ENCODE measurements at places on chromosomes 11 and 22.

DNA sequence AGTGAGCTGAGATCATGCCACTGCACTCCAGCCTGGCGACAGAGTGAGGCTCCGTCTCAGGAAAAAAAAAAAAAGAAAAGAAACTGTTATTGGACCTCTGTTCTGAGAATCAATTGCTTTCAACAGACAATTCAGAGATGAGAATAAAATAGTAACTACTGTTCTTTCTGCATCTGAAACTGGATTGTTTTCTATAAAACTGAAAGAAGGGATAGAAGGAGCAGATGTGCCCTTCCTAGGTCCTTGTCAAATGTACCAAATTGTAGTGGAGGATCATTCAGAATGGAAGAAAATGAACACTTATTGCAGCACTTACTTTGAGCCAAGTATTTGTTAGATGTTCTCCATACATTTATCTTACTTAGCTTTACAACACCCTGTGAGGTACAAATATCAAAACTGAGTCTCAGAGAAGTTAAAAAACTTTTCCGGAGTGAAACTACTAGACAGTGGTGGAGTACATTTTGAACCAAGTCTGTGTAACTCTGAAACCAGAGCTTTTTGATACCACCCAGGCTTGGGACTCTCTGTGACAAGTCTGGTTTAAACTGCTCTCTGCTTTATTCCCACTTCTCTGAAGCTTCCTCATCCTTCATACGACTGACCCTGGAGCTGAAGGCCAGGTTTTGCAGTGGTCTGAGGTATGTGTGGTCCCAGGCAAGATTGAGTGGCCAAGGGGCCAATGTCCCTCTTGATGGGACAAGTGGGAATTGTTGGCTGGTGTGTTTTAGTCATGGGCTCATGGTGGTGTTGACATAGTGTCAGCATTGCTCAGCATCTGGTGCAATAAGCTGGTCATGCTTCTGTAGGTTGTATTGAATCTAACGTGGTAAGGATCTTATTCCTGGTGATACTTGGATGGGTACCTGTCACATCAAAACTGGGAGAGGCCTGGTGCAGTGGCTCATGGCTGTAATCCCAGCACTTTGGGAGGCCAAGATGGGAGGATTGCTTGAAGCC lies 48.2 kb upstream of the CCDC134 start:
- DNase-seq, result no peak

- peak; percentile 17 for DNase-seq
Observed at GRCh38 chr11:32056438-32056837, 34.4 kb upstream of the RCN1 start.

DNA sequence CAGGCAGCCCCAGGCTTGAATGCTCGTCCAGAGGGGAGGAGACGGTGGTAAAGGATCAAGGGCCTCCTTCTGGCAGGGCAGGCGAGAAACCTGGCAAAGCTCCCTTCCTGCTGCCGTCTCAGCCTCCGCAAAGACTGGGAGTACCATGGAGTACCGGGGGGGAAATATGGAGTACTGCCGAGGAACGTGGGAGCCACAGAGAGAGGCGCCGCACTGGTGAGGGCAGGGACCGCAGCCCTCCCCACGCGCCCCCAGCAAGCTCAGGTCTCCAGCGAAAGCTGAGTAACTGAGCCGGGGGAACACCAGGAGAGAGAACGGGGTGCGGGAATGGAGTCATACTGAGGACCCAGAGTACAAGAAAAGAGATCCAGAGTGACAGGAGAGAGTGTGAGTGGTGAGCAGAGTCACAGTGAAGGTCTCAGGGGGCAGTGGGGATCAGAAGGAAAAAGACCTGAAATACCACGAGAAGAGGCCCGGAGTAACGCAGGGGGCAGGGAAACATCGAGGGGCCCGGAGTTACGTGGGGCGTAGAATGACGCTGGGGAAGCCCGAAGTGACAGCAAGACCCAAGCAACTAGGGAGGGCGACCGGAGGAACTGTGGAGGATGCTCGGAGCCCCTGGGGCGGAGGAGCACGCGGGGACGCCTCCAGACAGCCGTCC lies 740 bp downstream of the EML3 start:
- peak; percentile 48 for DNase-seq

DNA sequence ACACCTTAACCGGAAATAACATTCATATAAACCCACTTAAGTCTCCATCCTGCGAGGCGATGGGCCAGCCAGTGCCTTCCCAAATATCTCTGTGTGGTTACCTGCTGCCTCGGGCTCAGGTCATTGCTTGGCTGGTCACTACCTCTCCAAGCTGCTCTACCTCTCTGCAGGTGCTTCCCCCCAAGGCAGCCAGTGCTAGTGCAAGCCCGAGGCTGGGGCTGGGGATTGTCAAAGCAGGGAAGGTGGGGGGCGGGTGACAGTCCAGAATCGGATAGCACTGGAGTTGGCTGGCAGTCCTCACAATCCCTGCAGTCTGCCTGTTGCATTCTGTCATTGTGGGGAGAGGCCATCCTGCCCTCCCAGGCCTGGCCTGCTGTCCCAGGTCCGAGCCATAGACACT lies 11.1 kb downstream of the MCHR1 start:
- DNase-seq, result no peak

GRCh38 chr11:32092581-32093170 lies 1.8 kb downstream of the RCN1 start:
- DNase-seq, result no peak

DNA sequence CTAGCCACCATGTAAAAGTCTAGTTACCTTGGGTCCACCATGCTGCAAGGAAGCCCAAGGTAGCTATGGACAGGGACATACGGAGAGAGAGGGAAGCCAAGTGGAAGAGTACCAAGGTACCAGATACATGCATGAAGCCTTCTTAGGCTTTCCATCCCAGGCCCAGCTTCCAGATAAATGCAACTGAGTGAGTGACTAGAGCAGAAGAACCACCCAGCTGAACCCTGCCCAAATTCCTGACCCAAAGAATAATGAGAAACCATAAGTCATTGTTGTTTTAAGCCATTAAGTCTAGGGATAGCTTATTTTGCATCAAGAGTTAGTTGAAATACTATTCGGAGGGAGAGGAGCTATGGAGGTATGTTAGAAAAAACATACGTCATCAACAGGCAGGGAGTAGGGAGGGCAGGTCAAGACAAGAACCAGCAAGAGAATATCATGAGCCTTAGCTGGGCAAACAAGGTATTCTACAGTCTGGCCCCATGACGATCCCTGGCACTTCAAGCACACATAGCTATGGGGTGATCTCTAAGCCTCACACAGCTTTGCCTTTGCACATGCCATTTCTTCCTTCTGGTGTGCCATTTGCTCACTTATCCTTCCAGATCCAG lies 36.5 kb upstream of the APLNR start:
- DNase-seq, result no peak

- DNase-seq, result peak; percentile 83
Observed at GRCh38 chr11:96105197-96105895, 181.4 kb upstream of the MTMR2 start.

DNA sequence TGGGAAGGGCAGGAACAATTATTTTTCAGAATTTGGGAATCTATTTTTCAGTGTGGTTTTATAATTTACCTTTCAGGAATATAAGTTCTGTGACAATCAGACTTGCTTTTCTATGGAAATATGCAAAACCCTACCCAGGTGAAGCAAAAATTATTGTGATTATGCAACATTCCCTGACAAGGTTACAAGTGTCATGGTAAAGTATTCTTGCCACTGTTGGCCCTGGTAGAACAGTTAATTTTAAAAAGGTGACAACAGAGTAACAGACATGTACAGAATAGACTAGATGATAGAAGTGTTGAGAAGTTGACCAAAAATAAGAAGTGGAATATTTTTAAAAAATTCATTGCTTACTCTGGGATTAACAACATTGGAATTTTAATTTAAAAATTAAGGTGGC lies 29.2 kb downstream of the TRAF6 start:
- DNase-seq, result no peak

GRCh38 chr11:73164803-73165540 lies 22.9 kb upstream of the FCHSD2 start:
- DNase-seq, result no peak

- DNase-seq, result no peak
Observed at GRCh38 chr11:40291329-40291728, 1168.1 kb downstream of the LRRC4C start.

DNA sequence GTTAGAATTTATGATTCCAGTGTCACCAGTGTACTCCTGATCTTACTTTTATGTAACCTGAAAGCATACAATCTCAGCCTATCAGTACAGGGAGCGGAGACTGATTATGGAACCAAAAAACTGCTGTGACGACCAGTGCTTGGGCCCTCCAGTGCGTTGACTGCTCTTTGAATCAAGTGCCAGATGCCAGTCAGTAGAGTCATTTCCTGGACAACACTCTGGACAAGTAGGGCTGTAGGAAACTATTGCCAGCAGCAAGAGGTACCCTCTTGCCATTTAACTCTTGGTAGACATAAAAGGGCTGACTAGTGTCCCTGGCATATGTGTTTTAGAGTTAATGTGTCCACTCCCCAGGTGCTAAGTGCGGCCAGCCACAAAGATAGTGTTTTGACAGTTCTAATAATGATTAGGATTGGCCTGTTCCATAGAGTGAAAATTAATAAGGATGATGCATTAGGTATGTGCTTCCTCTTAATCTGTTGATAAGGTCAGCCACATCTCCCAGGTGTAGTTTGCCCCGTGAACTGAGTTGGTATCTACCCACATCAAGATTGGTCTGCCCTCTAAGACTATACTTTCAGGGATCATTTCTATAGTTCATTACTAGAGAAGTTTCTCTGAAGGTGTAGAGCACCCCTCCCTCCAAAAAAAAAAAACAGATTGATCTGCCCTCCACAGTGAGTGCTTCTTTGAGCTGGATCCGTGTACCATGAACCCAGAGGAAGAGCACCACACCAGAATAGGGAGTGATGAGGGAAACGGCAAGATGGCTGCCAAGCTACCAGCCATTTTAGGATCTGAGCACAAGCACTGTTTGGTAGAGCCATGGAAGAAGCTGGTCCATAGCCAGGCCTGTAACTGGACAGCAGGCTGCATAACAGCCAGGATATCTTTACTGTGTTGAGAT lies 20.7 kb upstream of the AIFM3 start:
- DNase-seq, result no peak

DNA sequence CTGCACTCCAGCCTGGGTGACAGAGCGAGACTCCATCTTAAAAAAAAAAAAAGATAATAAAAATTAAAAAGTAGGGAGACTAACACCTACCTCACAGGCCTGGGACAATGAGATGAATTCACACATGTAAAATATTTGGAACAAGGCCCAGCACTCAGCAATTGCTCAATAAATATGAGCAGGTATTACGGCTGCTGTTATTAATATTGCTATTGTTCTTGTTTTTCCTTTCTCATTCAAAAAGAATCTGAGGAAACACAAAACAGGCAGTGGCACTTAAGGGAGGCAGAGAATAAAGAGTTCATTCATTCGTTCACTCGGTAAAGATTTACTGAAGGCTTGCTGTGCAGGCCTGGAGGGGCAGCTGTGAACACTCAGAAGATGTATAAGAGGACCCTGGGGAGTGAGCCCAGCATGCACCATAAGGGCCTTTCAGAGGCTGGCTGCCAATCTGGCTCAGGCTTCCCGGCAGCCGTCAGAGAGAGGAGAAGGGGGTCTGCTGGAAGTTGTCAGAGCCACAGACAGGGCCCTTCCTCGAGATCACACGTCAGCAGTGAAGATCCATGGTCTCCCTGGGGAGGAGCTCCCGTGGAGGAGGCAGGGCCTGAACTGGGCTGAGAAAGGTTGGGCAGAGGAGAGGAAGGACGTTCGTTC lies 51.6 kb upstream of the TCF20 start:
- peak; percentile 66 for DNase-seq

DNA sequence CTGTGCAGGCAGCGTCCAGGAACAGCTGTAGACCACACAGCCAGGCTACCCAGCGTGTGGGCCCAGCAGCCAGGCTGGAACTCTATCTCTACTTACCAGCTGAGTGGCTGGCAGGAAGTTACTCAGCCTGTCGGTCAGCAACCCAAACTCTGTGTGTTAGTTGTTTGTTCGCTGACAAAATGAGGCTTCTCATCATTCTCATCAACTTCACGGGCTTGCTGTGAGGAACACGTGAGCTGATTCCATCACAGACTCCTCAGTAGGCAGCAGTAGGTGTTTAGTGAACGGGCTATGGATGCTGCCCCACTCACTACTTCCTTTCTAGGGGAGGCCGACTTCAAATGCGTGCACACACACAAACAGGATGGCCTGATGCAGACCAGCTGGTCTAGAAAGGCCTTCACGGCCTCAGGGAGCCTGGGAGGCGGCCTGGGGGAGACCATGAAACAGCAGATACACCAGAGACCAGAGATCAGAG lies 830 bp upstream of the SPDYC start:
- DNase-seq, result no peak

- peak; percentile 83 for DNase-seq
Observed at GRCh38 chr11:45264839-45265515, 21.2 kb downstream of the SYT13 start.

DNA sequence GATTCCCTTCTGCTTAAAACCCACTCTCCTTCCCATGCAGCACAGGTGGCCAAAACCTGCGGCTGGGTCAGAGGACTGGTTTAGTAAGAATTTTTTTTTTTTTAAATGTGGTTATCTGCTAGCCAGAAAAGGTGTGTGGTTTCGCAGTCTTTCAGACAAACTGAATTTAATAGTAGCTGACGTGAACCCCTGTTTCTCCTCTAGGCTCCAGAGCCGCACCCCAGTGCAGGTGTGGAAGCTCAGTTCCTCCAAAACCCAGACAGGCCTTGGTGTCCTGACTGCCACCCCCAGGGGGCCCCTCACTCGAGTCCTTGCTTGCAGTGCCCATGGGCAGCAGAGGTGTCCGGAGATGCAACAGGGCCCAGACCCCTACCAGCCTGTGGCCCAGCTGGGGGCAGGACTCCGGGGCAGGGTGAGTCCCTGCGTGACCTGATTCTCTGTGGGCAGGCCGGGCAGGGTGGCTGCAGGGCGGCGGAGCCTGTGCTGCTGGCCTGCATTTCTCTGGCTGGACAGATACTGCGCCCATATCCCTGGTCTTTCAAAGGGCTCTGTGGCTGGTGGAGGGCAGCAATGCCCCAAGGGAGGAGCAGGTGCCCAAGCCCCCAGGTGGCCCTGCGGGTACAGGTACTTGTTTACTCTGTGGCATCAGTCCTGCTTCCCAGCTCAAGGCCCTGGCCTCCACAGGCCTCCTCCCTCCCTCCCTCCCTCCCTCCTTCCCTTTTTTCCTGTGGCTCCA lies 15.2 kb downstream of the KCNQ1 start:
- no peak for DNase-seq
